ENCODE measurements at places on chromosomes 5 and 9.

GRCh38 chr9:84079994-84080393, 99.4 kb downstream of the RMI1 start:
- no peak for DNase-seq

GRCh38 chr9:128247226-128247803, 28.5 kb downstream of the GOLGA2 start:
- DNase-seq, result no peak

DNA sequence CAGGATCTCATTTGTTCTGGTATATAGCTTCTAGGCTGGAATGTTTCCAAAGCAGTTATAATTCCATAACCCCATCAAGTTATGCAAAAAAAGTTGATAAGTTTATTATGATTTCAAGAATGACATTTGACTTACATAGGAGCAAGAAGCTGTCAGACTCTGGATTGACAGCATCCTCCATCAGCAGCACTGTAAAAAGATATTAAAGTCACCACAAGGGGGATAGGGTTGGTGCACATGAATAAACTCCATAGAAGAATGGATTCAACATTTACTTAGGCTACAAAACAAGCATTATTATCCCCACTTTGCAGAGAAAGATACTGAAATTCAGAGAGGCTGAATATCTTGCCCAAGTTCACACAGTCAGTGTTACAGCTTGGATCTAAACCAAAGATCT, 208.9 kb upstream of the SLC30A5 start:
- no peak for DNase-seq

GRCh38 chr5:177437623-177438022, 9.0 kb upstream of the PRR7 start:
- DNase-seq, result no peak

- DNase-seq, result no peak
Observed at GRCh38 chr9:137789295-137789895, 88.2 kb upstream of the CACNA1B start.

- DNase-seq, result no peak
Observed at GRCh38 chr5:169431386-169431785, 130.4 kb upstream of the SLIT3 start.

GRCh38 chr5:37751227-37751626, 88.6 kb downstream of the GDNF start:
- no peak for DNase-seq

GRCh38 chr9:109857336-109857735, 77.3 kb downstream of the PALM2AKAP2 start:
- DNase-seq, result no peak

GRCh38 chr9:104794070-104794469, 30.1 kb downstream of the NIPSNAP3B start:
- DNase-seq, result no peak

DNA sequence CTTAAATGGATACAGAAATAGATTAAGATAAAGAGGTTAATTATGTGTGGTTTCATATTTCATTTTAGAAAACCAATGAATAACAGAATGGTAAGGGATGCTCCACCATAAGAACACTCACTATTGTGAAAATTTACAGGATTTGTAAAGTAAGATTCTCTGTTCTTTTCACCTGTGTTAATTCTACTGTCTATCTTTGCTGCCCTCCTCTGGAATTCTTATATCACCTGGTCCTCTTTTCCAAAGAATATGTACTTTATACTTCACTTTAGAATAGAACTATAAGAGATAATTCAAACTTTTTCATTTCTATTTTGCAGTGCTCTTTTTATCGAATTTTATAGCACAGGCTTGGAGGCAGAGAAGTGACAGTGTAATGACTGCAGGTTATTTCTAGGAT, 213.4 kb downstream of the LURAP1L start:
- no peak for DNase-seq

DNA sequence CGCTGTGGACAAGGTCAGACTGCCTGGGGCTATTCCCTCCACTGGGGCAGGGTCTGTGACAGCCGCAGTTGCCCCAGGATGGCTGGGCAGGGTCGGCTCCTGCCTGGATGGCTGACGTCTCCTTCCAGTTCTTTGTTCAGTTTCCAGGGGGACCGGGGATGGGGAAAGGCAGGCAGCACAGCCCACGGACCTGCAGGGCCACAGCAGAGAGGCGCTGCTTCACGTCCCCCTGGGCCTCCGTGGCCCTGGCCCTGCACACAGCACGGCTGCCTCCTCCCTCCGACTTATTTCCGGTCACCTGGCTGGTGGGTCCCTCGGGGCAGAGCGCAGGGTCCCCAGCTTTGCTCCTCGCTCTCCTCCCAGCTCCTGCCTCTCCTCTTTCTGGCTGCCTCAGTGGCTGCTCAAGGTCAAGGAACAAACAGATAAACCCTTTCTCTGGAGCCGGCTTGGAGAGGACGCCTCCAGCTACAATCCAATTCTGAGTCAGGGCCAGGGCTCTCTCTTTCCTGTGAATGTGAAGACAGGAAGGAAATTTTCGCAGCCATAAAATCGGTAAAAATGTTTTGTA, 169.7 kb downstream of the C9orf50 start:
- no peak for DNase-seq

- peak; percentile 25 for DNase-seq
Observed at GRCh38 chr5:10573487-10574145, 9.7 kb downstream of the ANKRD33B start.

- DNase-seq, result no peak
Observed at GRCh38 chr5:84362061-84362720, 22.5 kb downstream of the EDIL3 start.

Data from sciatic nerve (tissue), 2 donors.